Left cardiac atrium (tissue), 4 donors: ENCODE measurements at places on chromosomes 7 and 10. TPM values are rescaled to one million over a fixed set of nuclear protein-coding genes. Genes with fewer than 3 reads are reported as not detected.

The TMEM270 gene
- total RNA-seq = not detected

The CABCOCO1 gene
- total RNA-seq = not detected

The CCL24 gene
- total RNA-seq = 0.56 TPM

The RPEL1 gene
- not detected for total RNA-seq

The ATOH7 gene
- total RNA-seq = not detected

The TAS2R41 gene
- total RNA-seq = 0.26 TPM

The GSAP gene
- total RNA-seq = 10.3 TPM

The ANKRD26 gene
- total RNA-seq = 11.5 TPM

The KDM7A gene
- 9.0 TPM for total RNA-seq

The TSPAN33 gene
- total RNA-seq = 10.9 TPM

DNA sequence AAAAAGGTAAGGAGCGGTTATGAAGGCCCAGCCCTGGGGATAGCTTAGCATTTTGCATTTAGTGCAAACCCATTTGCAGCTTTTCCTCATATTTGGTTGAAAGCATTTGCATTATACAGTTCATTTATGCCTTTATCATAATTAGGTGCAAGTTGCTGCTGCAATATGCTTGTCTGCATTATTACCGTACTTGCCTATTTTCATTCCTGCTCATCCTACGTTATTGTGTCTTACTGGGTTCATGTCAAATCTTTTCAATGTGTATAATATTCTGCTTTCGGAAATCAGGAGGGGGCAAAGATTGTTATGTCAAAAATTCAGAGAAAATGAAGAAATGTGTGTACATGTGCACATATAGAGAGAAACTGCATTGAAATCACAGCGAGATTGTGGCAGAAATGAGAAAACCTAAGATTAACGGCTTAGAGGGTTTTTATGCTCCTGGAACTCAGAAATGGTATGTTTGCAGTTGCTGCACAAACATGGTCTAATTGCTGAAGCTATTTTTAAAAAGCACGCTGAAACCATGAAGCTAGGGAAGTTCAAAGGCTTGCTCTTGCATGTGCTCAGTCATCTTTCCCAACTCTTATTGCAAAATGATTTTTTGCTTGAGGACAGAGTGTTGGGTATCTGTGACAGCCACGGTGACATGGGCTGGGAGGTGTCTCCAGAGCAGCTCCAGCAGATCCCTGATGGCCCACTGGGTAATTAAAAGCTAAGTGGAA, 613.2 kb downstream of the SDK1 start:
- DNase-seq = no peak

DNA sequence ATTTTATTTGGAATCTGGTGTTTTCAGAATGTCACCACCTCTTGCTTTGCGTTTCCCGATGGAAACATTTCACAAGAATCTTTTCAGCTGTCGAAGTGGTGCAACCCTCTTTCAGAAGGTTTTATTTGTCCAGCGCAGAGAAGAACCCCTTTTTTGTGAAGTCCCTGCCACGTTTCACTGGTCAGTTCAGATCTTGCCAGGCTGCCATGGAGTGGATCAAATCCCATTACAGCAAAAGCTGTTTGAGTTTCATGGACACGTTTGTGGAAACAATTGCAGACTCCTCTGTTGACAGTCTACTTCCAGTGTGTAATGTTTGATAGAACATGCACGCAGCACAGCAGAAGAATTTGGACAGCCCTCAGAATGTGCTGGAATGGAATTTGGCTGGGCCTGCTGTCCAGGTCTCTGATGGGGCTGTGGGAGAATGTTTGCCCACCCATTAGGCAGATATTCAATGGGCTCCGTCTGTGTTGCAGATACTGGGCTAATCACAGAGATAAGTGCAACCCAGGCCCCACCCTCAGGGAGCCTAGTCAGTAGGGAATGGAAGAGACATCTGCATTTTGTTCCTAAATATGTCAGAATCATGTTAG, 143.2 kb downstream of the GRK5 start:
- DNase-seq = peak; percentile 35

DNA sequence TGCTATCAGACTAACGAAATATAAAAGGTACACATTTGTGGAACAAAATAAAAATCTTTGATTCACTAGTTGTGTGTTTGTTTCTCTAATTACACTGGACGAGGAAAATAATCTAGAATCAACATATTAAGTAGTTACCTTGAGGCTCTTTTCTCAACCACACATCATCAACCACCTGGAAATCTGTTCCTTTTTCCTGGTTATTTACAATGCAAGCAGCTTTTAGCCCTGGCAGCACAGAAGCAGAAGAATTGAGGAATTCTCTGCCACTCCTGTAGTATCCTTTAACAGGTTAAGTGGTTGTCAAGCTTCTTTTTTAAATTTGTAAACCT, 23.7 kb downstream of the NUP42 start:
- DNase-seq = no peak

- no peak for DNase-seq
Measured at GRCh38 chr7:116493449-116493848, 6.1 kb upstream of the CAV2 start.

GRCh38 chr7:141333459-141333858, 217.8 kb upstream of the AGK start:
- no peak for DNase-seq

- DNase-seq = no peak
Measured at GRCh38 chr10:76044751-76045150, 613.3 kb downstream of the LRMDA start.

DNA sequence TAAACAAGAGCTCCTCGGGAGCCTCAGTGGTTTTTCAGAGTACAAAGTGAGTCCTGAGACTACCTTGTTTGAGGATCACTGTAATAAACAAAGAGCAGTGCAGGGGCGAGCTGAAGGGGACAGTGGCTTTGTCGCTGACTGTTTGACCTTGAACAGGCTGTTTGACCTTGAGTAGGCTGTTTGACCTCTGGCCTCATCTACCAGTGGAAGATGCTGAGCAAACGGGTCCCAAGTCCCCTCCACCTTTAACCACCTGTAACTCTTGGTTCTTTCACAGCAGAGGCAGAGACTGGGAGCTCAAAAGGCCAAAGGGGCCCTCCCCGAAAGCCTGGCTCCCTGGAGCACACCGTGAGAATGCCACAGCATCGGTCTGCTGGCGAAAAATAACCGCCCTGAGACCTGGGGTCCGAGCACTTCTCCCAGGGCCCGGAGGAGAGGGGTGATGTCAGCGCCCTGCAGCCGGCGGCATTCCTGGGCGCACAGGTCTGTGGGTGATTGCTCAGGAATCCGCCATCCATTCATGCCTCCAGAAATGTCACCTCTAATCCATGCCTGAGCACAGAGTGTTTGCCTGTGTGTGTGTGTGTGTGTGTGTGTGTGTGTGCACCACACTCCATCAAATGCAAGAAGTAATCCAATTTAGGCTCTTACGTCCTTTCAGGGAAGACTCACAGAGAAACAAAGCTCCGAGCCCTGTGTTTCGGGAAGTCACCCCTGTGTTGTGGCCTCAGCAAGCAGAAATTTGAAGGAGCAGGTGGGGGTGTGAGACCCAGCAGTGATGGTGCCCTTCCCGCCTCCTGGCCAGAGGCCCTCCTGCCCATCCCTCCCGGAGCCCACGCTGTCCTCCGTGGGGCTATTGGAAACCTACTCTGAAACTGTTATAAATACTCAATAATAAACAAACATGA, 66.5 kb downstream of the ASB13 start:
- DNase-seq = no peak

- no peak for DNase-seq
Measured at GRCh38 chr10:19247843-19248242, 199.2 kb downstream of the MALRD1 start.

DNA sequence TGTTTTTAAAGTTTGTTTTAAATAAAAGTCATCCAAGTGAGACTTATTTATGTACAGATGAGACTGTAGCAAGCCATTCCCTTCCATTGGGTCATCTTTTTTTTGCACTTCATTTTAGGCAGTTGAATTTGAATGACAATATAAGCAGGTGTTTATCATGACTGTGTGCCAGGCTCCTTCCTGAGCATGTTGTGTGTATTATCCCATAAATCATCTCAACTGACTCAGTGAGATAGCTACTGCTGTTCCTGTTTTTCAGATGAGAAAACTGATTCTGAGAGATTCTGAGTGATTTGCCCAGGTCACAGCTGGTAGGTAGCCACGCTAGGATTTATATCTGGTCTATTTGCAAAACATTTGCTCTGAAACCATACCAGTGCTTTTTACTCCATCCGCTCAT, 11.7 kb downstream of the TMEM254 start:
- no peak for DNase-seq

- no peak for DNase-seq
Measured at GRCh38 chr10:62244785-62245467, 23.7 kb downstream of the RTKN2 start.
